ENCODE measurements at places on chromosomes 6 and 20. TPM values are rescaled to one million over a fixed set of nuclear protein-coding genes. Genes with fewer than 3 reads are reported as not detected.

DNA sequence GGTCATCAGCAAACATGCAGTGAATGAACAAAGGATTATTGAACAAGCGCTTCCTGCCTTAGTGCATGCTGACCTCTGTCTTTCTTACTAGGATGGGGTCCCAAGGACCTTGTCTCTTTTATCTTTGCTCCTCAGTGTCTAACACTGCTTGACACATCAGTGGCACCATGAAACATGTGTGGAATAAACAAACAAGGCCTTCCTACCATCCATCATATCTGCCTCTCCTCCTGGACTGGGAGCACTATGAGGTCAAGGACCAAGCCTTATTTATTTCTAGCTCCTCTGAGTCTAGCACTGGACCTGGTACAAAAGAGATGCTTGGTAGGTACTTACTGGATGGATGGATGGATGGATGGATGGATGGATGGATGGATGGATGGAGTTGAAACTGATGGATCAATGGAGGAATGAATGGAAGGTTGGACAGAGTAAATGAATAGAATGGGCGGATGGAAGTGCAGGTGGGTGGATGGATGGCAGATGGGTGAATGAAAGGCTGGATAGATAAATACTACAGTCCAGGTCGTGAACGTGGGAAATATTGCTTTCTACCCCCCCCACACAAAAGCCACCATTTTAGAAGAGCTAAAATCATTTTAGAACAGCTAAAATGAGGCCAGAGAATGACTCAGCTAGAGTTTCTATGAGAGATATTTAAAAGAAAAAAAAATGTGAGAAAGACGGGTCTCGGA, 104.1 kb upstream of the PTPN1 start:
- no peak for DNase-seq

DNA sequence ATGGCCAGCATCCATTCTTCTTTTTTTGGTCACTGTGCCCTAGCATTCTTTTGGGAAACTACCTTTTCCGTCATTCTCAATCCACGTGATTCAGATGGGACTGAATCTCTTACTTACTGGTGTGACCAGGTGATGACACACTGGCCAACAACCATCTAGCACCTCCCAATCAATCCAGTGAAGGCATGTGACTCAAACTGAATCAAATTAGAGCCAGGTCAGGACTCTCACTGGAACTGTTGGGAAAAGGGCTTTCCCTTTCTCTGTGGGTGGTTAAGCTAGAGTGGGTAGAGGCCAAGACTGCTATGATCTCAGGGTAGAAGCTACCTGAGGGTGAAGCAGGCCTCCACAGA, 36.2 kb upstream of the ZMYND8 start:
- DNase-seq: no peak

GRCh38 chr20:3995067-3995748, 20.1 kb downstream of the RNF24 start:
- DNase-seq: no peak

- no peak for DNase-seq
These were observed 112.3 kb upstream of the HDAC2 start for GRCh38 chr6:114083251-114083650.

DNA sequence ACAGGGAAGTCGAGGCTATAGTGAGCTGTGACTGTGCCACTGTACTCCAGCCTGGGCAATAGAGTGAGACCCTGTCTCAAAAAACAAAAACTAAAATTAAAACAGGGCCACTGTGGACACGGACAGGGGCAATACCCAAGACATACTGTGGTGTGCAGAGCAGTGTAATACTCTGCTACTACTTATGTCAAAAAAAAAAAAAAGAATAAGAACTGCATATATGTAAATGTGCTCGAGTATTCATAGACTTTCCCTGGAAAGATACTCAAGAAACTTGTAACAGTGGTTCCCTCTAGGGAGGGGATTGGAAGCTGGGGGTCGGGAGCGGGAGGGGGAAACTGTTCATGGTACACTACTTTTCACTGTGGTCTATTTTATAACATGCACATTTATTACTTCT, 15.9 kb downstream of the SPDEF start:
- no peak for DNase-seq

DNA sequence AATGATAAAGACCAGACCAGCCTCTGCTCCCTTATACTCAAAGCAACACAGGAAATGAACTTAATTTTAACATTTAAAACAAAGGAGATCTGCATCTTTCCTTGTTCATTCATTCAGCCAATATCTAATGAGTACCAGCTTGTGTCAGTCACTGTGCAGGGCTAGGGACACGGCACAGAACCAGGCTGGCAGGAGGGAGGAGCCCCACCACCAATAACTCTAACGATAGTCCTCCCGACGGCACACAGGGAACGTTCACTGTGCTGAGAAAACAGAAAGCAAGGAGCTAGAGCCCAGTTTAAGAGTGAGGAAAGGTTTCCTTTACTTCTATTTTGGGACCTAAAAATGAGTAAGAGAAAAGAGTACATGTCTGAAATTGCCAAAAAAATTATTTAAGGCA, 9.9 kb downstream of the ETV7 start:
- DNase-seq: no peak

DNA sequence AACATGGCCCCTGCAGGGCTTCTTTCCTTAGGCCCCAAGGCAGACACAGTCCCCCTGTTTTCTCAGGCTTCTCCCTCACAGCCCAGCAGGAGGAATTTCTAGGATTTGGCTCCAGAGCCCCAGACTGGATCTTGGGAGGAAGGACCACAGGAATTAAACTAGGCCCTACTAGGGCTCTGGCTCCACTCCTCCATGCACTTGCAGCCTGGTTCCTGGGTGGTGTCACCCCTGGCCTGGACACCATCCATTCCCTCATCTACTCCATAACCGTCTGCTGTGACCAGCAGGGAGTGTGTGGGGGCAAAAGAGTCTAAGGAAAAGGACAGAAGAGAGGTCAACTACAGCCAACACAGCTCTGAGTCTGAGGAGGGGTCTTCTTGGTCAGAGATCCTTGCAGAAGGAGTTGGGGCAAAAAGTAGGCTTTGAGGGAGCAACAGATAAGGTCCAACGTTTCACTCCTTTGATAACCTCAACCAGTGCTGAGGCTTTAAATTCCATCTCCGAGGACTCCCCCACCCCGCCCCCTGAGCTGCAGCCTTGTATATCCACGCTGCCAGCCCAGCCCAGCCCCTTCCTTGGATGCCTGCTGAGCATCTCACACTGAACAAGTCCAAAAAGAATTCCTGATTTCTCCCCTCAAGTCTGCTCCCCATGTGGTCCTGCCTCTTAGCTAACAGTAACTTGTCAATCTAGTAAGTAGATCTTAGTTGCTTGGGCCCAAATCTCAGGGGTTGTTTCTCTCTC, 27.9 kb upstream of the SPDEF start:
- no peak for DNase-seq

GRCh38 chr6:112216662-112217551, 37.5 kb downstream of the LAMA4 start:
- no peak for DNase-seq

GRCh38 chr6:144653885-144654505, 368.9 kb downstream of the UTRN start:
- no peak for DNase-seq

DNA sequence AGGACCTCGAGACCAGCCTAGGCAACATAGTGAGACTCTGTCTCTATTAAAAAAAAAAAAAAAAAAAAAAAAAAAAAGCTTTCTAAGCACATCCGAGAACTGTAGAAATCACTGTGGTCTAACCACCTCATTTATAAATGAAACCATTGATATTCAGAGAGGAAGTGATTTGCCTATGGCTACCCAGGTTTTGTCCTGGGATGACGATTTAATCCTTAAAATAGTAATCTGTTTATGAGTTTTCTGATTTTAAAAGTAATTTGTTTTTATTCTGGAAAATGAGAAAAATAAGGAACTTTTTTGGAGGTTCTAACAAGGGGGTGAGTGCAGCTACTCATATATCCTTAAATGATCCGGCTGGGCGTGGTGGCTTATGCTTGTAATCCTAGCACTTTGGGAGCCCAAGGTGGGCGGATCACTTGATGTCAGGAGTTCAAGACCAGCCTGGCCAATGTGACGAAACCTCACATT, 6.5 kb upstream of the BTN3A2 start:
- DNase-seq: no peak

GRCh38 chr20:45368221-45368980, 5.4 kb downstream of the SYS1 start:
- no peak for DNase-seq

DNA sequence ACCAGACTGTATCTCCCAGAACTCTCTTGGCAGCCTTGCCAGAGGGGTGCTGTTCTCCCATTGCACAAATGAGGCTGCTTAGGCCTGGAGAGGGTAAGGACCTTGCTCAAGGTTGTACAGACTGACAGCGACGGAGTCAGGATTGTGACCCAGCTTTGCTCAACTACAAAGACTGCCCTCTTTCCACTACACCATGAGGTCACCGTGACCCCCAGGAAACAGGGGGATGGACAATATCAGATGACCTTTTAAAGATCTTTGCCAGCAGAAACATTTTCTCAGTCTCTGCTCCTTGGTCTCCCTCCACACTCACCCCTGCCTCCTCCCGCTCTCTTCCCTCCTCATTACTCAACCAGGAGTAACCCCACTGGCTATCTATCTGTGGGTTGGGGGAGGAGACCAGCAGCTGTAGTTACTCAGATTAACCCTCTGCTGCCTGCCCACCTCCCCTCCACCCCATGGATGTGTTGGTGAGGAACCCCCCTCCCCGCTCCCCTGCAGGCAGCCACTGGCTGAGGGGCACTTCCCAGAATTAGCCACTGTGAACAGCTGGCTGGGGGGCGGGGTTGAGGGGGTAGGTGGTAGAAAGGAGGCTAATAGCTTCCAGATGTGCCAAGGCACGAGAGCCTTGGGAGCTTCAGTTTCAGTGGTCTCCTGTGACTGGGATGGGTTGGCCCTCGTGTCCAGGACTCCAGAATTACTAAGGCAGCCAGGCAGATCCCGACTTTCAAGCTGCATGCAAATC, 26.9 kb upstream of the MRPS18A start:
- DNase-seq: no peak

DNA sequence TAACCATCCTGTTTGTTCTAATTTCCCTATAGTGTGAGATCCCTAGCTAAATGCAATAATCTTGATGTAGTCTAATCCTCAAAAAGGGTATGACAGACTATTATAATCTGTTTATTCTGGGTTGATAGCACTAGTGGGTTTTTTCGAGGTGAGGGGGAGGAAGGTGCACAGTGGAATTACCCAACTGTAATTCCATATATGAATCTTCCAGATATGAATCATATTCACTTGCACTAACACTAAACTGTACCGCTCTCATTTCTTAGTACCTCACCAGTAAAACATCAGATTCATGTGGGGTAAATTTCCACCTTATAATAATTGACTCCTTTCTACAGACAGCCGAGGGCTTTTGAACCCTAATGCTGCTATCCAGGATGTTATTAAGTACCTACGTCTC, 16.5 kb downstream of the NCOA7 start:
- DNase-seq: no peak

DNA sequence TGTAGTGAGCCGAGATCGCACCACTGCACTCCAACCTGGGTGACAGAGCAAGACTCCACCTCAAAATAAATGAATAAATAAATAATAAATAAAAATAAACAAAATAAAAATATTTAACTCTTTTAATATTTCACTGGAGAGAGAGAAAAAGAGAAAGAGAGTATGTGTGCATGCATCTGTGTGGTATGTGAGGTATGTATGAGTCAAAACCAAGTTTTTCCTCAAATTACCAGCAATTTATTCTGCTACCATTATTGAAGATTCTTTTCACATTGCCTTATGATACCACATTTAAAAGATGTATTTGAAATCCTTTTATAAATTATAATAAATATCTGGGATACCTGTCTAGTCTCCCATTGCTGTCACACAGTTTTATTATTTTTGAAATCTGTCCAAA, 122.1 kb downstream of the CD164 start:
- no peak for DNase-seq

- no peak for DNase-seq
These were observed 379.7 kb upstream of the IMPG1 start for GRCh38 chr6:76451926-76452709.

DNA sequence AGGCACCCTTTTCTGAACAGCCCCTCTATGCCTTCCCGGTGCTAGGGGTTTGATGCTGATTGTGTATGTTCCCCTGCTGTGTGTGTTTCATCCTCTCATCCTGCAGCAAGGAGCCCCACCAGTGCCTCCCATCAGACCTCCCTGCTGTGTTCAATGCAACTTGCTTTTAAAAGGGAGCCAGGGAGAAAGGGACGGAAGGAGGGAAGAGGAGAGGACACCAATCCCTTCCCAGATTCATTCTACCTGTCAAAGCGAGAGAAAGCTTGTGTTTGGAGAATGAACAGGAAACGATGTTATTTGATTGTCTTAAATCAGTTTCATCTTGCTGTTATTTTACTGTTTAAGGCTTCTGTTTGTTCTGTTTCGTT, 259.2 kb downstream of the ADGB start:
- DNase-seq: no peak

DNA sequence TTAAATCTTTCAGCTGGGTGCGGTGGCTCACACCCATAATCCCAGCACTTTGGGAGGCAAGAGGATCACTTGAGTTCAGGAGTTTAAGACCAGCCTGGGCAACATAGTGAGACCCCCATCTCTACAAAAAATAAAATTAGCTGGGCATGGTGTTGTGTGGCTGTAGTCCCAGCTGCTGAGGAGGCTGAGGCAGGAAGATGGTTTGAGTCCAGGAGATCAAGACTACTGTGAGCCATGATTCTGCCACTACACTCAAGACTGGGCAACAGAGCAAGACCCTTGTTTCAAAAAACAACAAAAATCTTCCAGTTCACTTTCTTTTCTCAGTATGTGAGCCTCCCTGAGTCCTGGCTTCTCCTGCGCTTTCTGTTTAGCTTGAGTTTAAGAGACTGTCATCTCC, 7.9 kb downstream of the SDHAF4 start:
- DNase-seq: no peak

GRCh38 chr20:62254021-62254724, 15.9 kb downstream of the OSBPL2 start:
- DNase-seq: no peak

- no peak for DNase-seq
These were observed 52.1 kb upstream of the BHLHE23 start for GRCh38 chr20:63058696-63059335.

SIGLEC1 gene
- polyA plus RNA-seq: 4.2 TPM

AHCY gene
- polyA plus RNA-seq: 64.3 TPM

PTCHD4 gene
- 0.09 TPM for polyA plus RNA-seq

DDX43 gene
- polyA plus RNA-seq: 0.16 TPM

SMLR1 gene
- not detected for polyA plus RNA-seq

GSTA3 gene
- not detected for polyA plus RNA-seq

TUBB1 gene
- 0.09 TPM for polyA plus RNA-seq

ARG1 gene
- not detected for polyA plus RNA-seq

ULBP2 gene
- polyA plus RNA-seq: 1.1 TPM

MLIP gene
- 154 TPM for polyA plus RNA-seq
